Central memory CD8-positive, alpha-beta T cell (primary cell): ENCODE measurements at places on chromosomes 1 and 21.

DNA sequence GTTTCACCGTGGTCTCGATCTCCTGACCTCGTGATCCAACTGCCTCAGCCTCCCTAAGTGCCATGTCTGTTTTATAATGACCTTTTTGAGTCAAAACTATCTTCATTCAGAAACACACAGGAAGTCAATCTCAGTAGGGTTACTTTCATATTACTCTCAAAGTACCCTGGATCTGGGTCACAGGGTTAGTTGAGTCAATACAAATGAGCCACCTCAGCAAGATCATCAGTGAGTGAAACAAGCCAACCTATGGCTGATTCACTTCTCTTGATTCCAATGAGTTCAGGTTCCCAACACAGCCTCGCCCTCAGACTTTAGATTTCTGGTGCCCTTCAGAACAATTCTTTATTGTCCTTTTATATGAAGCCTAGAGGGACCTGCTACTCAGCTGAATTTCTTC, 76.9 kb downstream of the ZC3H11B start:
- DNase-seq, result no peak

- DNase-seq, result no peak
Observed at GRCh38 chr1:42128499-42128898, 24.7 kb upstream of the GUCA2B start.

DNA sequence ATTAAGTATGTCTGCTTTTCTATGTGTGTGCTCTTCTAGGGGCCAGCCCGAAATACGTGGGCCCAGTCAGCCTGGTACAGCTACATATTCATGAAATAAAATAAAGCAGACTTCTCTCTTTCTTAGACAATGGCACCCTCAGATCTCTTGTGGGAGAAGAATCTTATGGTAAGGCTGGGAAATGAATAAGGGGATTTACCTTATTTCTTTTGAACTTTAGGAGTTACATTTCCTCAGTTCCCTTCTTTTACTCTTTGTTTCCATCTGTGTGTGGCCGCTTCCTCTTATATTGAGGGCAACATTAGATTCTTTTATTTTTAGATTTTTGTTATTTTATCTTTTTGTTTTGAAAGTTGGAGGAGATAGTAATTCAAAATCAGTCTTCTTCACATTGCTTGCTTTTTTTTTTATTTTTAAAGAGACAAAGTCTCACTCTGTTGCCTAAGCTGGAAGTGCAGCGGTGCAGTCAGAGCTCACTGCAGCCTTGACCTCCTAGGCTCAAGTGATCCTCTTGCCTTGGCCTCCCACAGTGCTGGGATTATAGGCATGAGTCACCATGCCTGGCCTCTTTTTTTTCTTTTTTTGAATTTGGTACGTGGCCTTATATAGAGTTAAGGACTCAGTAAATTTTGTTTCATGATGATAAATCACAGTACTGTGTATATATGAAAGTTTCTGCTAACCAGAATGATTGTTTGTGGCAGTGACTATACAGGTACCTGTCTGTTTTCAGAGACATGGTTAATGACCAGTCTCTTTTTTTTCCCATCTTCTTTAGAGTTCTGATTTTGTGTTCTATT, 9.1 kb downstream of the LAMC1 start:
- no peak for DNase-seq

DNA sequence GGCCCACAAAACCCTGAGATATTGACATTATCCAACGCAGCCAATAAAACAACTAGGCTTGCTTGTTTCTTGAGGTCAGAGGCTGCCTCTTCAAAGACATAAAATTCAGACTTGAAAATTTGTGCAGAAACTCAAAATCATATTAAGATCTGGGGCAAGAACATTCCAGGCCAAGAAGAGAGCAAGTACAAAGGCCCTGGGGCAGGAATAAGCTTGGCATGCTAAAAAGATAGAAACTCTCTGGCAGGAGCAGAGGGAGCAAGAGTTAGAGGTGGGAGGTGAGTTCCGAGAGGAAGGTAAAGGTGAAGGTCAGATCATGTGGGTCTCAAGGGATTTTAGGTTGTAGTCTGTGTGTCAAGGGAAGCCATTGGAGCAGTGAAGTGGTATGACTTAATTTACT, 8.8 kb upstream of the IGSF3 start:
- no peak for DNase-seq

GRCh38 chr1:234607109-234608024, 2.6 kb downstream of the IRF2BP2 start:
- no peak for DNase-seq

DNA sequence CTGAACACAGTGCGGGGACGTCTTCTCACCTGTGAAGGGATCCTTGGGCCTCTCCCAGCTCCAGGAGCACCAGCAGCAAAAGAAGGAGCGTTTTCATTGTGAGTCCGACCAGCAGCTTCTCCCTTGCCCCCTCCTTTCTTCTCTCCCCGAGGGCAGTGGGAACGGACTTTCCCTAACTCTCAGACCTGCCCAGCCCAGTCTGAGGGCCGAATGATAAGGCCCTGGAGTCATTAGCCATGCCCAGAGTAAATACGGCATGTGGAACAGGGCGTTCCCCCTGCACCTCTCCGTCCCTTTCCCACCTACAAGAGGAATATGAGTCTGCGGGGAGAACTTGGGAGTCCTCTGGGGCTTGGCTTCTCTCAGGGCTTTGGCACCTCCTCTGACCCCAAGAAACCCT, at the start of gene CTSE:
CTSE (minus strand) TSS at position 201 of the 400 bp plus-strand sequence; CDS start at position 97, 104 bp downstream.
- no peak for DNase-seq
